Stimulated activated CD8-positive, alpha-beta memory T cell treated with anti-CD3 and anti-CD28 coated beads, Interleukin-7, amount 100 ng/mL, for 1 hour (primary cell): ENCODE measurements at places on chromosomes 11 and 22.

DNA sequence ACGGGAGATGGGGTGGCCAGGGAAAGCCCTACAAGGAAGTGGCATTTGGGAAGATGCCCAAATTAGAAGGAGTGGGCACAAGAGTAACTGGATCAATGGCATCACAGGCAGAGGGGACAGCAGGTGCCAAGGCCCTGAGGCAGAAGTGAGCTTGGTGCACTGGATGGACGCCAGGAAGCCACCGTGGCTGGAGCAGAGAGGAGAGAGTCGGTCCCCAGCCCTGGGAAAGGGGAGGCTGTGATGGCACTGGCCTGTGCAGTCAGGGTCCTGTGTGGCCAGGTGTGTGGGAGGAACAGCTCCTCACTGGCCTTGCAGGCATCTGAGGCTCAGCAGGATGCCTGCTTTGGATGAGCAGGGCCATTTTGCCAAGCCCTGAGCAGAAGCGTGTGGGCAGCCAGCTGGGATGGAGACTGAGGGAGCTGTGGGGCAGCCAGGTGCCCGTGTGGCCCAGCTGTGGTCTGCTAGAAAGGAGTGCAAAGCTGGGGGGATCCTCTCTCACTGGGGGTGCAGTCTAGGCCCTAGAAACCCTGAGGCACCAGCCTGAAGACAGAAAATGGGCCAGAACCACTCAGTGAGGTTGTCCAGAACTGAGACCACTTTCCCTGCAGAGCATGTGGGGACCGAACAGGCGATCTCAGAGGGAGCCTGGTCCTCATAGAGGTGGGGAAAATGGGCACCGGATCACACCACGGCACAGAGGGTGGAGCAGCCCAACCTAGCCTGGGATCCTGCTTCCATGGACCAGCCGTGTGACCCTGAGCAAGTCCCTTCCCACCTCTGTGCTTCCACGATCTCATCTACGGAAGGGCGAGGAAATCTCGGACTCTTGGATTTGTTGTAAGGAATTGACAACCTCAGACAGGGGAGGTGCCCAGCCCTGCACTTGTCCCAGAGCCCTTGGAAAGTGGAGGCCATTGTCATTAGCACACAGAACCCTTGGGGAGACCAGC, 78.6 kb upstream of the RTL6 start:
- no peak for DNase-seq

- no peak for DNase-seq
These were observed 40.3 kb downstream of the JHY start for GRCh38 chr11:122922893-122923292.

- peak; percentile 27 for DNase-seq
These were observed 12.3 kb downstream of the APOL6 start for GRCh38 chr22:35660291-35661127.

DNA sequence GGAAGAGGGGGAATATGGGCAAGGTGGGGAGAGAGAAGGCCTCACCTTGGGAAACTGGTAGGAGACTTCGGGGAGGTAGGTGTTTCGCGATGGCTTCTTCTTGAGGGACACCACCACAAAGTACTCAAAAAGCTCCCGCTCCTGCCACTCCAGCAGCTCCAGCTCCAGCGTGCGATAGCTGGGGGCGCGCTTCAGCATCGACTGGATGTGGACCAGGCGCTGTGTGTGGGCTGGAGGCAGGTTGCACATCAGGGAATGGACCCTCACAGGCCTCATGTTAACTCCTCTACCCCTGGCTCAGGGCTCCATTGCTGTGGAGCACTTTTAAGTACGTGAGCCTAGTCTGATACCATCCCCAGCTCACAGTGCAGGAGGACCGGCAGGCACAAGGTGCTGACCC, 29.9 kb downstream of the RPL27A start:
- DNase-seq: no peak

- no peak for DNase-seq
These were observed 131.6 kb upstream of the B3GAT1 start for GRCh38 chr11:134543645-134544044.

GRCh38 chr11:83255366-83255765, 30.8 kb downstream of the CCDC90B start:
- DNase-seq: no peak

GRCh38 chr22:29342577-29343312, 27.2 kb upstream of the RASL10A start:
- DNase-seq: no peak
